ENCODE measurements at places on chromosomes 6 and 20. TPM values are rescaled to one million over a fixed set of nuclear protein-coding genes. Genes with fewer than 3 reads are reported as not detected.

The ADGRF1 gene
- total RNA-seq = not detected

The KIAA1586 gene
- total RNA-seq = 88.1 TPM

The RIMS4 gene
- total RNA-seq = 7.8 TPM

The BFSP1 gene
- not detected for total RNA-seq

The CD93 gene
- not detected for total RNA-seq

The BRPF3 gene
- 25.6 TPM for total RNA-seq

The DSTN gene
- total RNA-seq = 158 TPM

The MUC21 gene
- total RNA-seq = not detected

The PBX2 gene
- 53.3 TPM for total RNA-seq

The MAS1 gene
- total RNA-seq = not detected

The CCDC170 gene
- total RNA-seq = 0.06 TPM

The HRH3 gene
- total RNA-seq = 1.7 TPM

The ZBP1 gene
- total RNA-seq = not detected

Data from neural progenitor cell (in vitro differentiated cells).